ENCODE measurements at places on chromosomes 16 and 17. TPM values are rescaled to one million over a fixed set of nuclear protein-coding genes. Genes with fewer than 3 reads are reported as not detected.

- no peaks in the 10 kb centered on the region for H3K36me3 ChIP-seq
- no peak overlapping the region for H3K4me3 ChIP-seq
- no peak overlapping the region for H3K27ac ChIP-seq
- no peak for DNase-seq
Measured at GRCh38 chr16:20906341-20907255, 6.0 kb downstream of the LYRM1 start.

DNA sequence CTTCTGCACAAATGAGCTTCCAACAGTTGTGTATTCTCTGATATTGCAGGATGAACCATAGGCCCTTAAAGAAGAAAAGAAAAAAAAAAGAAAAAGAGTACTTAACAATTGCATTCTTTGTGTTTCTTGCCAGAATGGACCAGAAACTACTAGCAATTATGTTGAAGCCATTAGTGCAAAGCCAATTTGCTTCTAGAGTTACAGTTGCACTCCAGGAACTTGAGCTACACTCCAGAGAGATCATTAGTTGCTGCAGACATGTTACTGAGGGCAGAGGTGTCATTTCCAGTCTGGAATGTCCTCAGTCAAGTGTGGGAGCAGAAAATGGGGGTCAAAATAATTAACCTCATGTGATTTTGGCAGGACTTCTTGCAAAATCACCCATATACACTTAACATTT lies 85.6 kb upstream of the CCL2 start:
- H3K4me3 ChIP-seq: no peak overlapping the region
- no peaks in the 10 kb centered on the region for H3K36me3 ChIP-seq
- no peaks in the 10 kb centered on the region for H3K4me1 ChIP-seq
- no peak overlapping the region for H3K27ac ChIP-seq
- no peaks in the 10 kb centered on the region for H3K27me3 ChIP-seq

GRCh38 chr16:76052725-76053124 lies 224.5 kb upstream of the CNTNAP4 start:
- H3K27ac ChIP-seq: no peak overlapping the region
- no peaks in the 10 kb centered on the region for H3K4me1 ChIP-seq
- no peaks in the 10 kb centered on the region for H3K27me3 ChIP-seq

- H3K27me3 ChIP-seq: no peaks in the 10 kb centered on the region
- no peaks in the 10 kb centered on the region for H3K36me3 ChIP-seq
Measured at GRCh38 chr16:6122401-6122800, 1024.8 kb upstream of the EEF2KMT start.

- peaks cover 96% of the 10 kb centered on the region for H3K27me3 ChIP-seq
- peaks cover 30% of the 10 kb centered on the region for H3K4me1 ChIP-seq
- H3K4me3 ChIP-seq: no peak overlapping the region
- H3K36me3 ChIP-seq: no peaks in the 10 kb centered on the region
- H3K27ac ChIP-seq: no peak overlapping the region
- DNase-seq: no peak
Measured at GRCh38 chr17:48627623-48628521, 1.7 kb upstream of the HOXB9 start.

GRCh38 chr17:67573987-67574657 lies 143.6 kb upstream of the NOL11 start:
- no peaks in the 10 kb centered on the region for H3K36me3 ChIP-seq
- DNase-seq: no peak
- H3K27me3 ChIP-seq: no peaks in the 10 kb centered on the region
- no peaks in the 10 kb centered on the region for H3K4me1 ChIP-seq
- no peak overlapping the region for H3K27ac ChIP-seq

DNA sequence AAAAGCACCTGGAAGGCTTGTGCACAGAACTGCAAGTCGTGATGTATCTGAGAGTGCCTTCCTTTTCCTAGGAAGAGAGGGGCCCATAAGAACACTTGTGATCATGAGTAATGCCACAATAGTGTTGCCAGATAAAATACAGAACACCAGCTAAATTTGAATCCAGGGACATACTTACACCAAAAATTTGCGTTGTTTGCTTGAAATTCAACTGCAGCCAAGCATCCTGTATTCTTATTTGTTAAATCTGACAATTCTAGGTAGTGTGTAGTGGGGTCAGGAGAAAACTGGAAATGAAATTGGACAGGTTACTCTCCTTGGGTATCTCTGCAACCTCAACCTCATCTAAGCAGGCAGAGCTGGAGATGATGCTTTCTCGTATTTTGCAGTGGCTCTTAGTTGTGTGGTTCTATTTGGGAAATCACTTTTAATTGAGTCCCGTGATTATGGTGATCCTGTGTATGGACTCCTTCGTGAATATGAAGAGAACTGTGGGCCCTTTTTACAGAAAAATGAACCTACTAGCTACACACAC lies 12.0 kb downstream of the SLC35B1 start:
- H3K27me3 ChIP-seq: no peaks in the 10 kb centered on the region
- peak overlapping the region; percentile 47 for H3K27ac ChIP-seq
- H3K4me3 ChIP-seq: no peak overlapping the region
- peaks cover 8% of the 10 kb centered on the region for H3K36me3 ChIP-seq
- DNase-seq: no peak

DNA sequence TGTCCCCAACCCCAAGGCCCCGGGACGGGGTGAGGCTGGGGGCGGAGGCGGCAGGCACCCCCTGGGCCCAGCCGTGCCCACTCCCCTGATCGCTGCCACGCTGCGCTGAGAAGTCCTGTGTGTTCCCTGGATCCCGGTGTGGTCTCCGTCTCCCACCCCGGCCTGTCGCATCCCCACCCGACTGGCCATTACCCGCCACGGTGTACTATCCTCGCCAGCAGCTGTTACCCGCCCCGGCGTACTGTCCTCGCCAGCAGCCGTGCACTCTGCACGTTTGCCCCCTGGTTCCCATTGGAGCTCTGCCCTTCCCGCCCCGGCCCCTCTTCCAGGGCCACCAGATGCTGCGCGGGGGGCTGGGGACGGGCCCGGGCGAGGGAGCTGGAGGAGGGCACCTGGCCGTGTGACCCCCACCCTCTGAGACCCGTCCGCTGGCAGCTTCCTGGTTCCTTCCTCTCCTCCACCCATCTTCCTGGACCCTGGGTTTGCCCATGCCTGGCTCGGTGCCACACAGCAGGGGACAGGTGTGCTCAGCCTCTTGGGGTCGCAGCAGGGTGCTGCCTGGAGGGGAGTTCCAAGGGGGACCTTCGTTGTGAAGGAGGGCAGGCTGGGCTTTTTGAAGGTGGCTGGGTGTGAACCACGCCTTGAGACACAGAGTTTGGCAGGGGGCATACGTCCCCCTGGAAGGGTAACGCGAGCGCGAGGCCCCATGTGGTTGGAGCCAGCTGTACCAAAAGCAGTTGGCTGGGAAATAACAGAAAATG lies 19.7 kb downstream of the BAHCC1 start:
- no peaks in the 10 kb centered on the region for H3K27me3 ChIP-seq
- H3K4me1 ChIP-seq: peaks cover 12% of the 10 kb centered on the region
- no peaks in the 10 kb centered on the region for H3K36me3 ChIP-seq
- DNase-seq: no peak
- no peak overlapping the region for H3K27ac ChIP-seq

SKAP1 gene
- 33.1 TPM for total RNA-seq

ENPP7 gene
- total RNA-seq: 6.7 TPM

- no peak overlapping the region for H3K27ac ChIP-seq
- peaks cover 5% of the 10 kb centered on the region for H3K36me3 ChIP-seq
- H3K27me3 ChIP-seq: no peaks in the 10 kb centered on the region
- peaks cover 2% of the 10 kb centered on the region for H3K4me1 ChIP-seq
- H3K4me3 ChIP-seq: no peak overlapping the region
- peak; percentile 66 for DNase-seq
Measured at GRCh38 chr16:14529010-14529669, 100.9 kb downstream of the PARN start.

GAS7 gene
- 13.6 TPM for total RNA-seq

SBK1 gene
- total RNA-seq: 1.3 TPM
